ENCODE measurements at places on chromosomes 11 and 22.

GRCh38 chr11:87572881-87573280, 535.1 kb downstream of the TMEM135 start:
- DNase-seq, result no peak

- no peak for DNase-seq
Measured at GRCh38 chr11:126808296-126808695, 192.3 kb downstream of the KIRREL3 start.

- DNase-seq, result no peak
Measured at GRCh38 chr22:28922540-28923244, 39.3 kb downstream of the ZNRF3 start.

- DNase-seq, result no peak
Measured at GRCh38 chr11:134388590-134388989, 23.5 kb downstream of the B3GAT1 start.

DNA sequence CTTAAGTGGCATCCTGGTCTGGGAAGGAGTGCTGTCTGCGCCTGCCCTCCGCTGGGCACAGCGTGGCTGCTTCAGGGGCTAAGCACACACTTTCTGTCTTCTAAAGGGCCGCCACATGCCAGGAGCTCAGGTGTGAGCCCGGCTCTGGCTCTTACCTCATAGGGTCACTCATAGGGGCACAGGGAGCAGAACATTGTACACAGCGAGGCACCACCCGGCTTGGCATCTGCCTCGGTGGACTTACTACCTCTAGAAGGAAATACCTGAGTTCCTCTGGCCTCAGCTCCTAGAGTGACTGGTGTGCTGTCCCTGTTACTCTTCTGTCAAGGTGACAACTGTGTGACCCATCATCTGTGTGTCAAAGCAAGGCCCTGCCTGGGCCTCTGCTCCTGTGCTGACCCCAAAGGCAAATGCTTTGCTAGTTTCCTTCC, 13.4 kb downstream of the NEAT1 start:
- DNase-seq, result no peak

- DNase-seq, result peak; percentile 23
Measured at GRCh38 chr11:63537293-63538101, 889 bp downstream of the PLAAT4 start.

DNA sequence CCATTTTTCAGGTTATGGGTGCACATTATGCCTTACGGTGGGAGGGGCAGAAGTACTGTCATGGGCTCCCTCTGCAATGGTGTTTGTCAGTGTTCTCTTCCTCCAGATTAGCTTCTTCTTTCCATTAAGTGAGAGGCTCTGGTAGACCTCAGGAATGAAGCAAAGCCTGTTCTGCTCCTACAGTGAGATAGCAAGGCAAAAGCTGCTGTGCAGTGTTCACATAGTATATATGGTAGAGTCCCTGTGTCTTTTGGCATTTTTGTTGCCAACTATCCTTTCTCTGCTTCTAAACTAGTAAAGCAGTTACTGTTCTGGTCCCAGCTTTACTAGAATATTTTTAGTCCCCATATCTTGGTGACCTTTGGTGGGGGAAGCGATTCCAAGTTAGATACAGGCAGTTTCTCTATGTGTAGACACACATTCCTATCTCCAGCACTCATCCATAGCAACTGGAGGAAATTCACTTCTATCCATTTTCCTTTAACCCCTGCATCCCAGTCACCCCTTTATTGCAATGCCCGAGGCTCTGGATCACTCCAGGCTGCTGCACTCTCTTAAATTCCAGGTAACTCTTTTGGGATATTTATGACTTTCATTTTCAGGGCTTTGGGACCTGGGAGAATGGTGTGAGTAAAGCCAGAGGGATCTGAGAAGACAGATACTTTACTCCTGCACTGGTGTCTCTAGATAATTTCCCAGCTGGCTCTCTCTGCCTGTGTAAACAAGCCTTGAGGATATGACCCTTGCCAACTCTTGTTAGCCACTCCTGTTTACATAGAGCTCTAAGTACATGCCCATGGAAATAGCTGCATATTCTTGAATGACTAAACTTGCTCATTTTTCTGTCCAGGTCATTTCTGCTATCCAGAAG, 3.9 kb upstream of the TRIM34 start:
- no peak for DNase-seq

DNA sequence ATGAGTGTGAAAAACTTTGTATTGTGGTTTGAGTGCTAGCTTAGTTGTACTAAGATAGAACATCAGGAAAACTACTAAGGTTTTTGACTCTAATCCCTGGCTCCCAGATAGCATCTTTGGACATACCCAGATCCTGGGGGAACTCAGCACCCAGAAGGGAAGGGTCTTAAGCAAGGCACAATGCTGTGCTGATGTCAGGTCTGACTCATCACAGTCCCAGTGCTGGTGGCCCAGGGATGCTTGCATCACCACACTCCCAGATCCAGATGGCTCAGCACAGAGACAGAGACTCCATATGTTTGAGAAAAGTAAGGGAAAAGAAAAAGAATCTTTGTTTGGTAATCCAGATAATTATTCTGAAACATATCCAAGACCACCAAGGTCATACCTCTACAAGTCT, 18.3 kb upstream of the OR56A3 start:
- DNase-seq, result no peak

GRCh38 chr11:36817336-36817965, 219.4 kb upstream of the RAG2 start:
- DNase-seq, result no peak

GRCh38 chr11:75339685-75340409, 11.6 kb downstream of the ARRB1 start:
- no peak for DNase-seq

DNA sequence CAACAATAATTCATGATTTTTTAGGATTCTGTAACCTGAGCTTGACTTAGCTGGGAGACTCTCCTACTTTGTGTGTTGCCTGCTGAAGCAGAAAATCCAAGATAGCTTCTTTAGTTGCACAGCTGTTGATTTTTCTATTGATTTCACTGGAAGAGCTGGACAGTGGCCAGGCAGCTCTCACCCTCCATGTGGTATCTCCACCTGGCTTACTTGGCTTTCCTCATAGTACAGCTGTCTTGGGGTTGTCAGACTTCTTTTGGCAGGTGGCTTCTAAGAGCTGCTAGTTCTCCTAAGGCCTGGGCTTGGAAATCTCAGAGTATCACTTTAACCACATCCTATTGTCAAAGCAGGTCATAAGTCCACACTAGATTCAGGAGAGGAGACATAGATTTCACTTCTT, 130.8 kb upstream of the SPON1 start:
- DNase-seq, result no peak

DNA sequence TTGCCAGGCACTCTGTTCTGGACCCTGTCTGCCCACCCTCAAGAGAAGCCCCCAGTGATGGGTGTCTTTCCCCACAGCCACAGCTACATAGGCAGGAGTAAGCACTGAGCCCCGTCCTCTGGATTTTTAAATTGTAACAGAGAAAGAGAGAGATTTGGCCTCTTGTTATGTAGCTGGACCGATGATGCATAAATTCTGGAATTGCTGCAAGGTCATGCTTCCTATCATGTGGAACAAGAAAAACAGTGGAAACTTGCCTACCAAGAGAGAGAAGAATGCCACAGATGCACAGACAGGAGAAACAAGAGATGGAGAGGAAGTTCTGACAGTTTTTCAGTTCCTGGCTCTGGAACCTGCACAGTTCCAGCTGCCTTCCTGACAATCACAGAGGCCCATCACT, 150.2 kb downstream of the ETS1 start:
- DNase-seq, result no peak

DNA sequence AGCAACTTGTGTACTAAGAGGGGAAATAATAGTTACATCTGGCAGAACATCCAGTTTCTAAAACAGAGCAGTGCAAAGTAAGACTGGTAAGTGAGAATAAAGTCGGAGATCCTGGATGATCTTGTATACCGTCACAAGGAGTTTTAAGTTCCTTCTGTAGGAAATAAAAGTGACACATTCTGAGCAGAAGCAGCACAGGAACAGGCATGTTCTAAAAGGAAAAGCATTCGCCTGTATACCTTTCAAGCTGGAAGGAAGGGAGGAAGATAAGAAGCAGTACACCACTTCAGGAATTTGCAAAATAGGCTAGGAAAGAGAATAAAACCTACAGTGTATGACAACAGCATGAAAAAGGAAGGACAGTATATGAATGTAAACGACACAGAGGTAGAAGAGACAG, 106.2 kb upstream of the TP53AIP1 start:
- no peak for DNase-seq

DNA sequence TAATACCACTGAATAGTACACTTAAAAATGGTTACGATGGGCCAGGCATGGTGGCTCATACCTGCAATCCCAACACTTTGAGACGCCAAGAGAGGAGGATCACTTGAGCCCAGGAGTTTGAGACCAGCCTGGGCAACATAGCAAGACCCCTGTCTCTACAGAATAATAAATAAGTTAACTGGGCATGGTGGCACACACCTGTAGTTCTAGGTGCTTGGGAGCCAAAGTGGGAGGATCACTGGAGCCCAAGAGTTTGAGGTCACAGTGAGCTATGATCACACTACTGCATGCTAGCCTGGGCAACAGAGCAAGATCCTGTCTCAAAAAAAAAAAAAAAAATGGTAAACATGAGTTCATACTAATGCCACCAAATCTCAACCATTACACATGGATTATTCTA, 61.3 kb downstream of the CD6 start:
- peak; percentile 2 for DNase-seq

DNA sequence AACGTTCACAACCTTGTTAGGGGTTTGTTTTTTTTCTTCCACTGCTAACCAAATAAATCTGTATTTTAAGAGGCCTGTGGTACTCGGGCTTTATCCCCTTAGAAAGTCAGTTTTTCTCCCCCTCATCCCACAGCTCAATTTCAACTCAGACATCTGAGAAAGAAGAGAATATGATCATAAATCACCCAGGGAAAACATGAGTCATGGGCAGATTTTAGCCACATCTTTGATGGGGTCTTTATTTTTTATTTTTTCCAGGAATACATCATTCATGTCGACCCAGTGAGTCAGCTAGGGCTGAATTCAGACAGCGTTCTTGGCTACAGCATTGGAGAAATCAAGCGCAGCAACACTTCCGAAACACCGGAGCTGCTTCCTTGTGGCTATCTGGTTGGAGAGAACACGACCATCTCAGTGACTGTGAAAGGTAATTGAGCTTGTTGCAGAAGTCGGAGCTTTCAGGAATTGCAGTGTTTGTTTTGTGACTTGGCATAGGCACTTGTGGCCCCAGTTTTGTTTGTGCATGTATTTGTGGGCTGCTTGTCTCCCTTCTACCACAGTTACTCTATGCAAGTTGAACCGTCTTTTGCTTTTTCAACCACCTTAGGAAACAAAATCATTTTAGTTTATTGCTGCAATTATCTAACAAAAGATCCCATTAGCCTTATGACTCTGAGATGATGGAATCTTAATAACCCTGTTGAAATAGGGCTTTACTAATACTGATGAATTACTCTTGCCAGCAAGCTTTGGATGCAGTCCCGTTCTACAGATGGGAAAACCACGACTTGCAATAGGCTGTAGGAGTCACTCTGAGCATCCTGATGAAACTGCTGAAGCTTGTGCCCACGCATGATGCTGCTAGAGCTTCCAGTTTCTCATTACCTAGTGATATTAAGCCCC, 62.7 kb downstream of the DBX1 start:
- DNase-seq, result no peak

GRCh38 chr11:31424652-31425051, 55.0 kb downstream of the DNAJC24 start:
- DNase-seq, result no peak

- DNase-seq, result no peak
Measured at GRCh38 chr11:47132490-47132889, 44.2 kb downstream of the ARFGAP2 start.

GRCh38 chr11:88552379-88553062, 215.0 kb upstream of the CTSC start:
- peak; percentile 73 for DNase-seq

- DNase-seq, result no peak
Measured at GRCh38 chr11:77074626-77075221, 8.0 kb downstream of the CAPN5 start.

DNA sequence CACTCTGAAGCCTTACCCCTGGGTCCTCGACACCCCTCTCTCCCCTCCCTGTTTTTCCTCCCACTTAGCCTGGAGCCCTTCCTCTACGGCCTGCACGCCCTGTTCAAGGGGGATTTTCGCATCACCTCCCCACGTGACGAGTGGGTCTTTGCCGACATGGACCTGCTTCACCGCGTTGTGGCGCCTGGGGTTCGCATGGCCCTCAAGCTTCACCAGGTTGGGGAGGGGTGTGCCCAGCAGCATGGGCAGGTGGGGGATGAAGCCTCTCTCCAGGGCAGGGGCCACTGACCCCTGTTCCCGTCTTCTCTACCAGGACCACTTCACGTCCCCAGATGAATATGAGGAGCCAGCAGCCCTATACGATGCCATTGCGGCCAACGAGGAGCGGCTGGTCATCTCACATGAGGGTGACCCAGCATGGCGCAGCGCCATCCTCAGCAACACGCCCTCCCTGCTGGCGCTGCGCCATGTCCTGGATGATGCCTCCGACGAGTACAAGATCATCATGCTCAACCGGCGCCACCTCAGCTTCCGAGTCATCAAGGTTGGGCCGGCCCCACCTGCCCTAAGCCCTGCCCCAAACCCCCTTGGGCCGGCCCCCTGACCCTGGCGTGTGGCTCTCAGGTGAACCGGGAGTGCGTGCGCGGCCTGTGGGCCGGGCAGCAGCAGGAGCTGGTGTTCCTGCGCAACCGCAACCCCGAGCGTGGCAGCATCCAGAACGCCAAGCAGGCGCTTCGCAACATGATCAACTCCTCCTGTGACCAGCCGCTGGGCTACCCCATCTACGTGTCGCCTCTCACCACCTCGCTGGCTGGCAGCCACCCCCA, 2.8 kb upstream of the SIPA1 start:
- DNase-seq, result no peak

Measured in activated naive CD4-positive, alpha-beta T cell treated with anti-CD3 and anti-CD28 coated beads, Interleukin-2, amount 10 ng/mL, durations not matched to agents 7 days and 5 days (primary cell).